ENCODE measurements at places on chromosomes 1 and 21.

- no peak for DNase-seq
Measured at GRCh38 chr1:66383611-66384010, 150.3 kb upstream of the SGIP1 start.

GRCh38 chr1:179105393-179105792 lies 23.5 kb downstream of the TOR3A start:
- DNase-seq: no peak

DNA sequence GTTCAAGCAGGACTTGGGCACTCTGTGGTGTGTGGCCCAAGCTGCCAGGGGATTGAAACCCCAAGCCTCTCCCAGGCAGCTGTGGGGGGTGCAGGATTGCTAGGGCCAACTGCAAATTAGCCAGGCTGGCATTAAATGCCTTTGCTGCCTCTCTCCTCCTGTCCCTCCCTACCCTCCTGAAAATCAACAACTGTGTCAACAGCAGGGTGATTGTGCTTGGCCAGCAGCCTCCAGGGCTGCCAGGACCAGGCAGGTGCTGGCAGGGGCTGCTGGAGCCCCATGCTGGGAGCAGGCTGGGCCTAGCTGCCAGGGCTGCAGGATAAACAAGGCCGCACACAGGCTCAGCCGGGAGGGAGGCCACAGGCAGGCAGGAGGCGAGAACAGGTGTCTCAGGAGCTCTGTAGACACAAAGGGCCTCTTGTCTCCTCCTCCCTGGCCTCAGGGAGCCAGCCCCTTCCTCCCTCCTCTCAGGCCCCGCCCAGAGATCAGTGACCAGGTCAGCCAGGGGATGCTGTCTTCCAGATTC lies 11.4 kb downstream of the SOX13 start:
- no peak for DNase-seq

- no peak for DNase-seq
Measured at GRCh38 chr1:53391296-53391695, 63.4 kb upstream of the LRP8 start.

DNA sequence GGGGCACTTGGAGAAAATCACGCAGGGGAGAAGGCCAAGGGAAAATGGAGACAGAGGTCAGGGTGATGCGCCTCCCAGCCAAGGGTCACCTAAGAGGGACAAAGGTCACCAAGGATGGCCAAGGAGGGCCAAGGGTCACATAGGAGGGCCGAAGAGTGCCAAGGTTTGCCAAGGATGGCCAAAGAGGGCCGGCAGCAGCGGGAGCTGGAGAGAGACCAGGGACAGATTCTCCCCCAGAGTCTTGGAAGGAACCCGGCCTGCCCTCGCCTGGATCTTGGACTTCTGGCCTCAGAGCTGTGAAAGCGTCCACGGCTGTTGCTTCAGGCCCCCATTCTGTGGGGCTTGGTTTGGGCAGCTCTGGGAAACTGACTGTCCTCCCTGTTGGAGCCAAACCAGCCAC lies 25.6 kb upstream of the ARHGEF16 start:
- DNase-seq: no peak

DNA sequence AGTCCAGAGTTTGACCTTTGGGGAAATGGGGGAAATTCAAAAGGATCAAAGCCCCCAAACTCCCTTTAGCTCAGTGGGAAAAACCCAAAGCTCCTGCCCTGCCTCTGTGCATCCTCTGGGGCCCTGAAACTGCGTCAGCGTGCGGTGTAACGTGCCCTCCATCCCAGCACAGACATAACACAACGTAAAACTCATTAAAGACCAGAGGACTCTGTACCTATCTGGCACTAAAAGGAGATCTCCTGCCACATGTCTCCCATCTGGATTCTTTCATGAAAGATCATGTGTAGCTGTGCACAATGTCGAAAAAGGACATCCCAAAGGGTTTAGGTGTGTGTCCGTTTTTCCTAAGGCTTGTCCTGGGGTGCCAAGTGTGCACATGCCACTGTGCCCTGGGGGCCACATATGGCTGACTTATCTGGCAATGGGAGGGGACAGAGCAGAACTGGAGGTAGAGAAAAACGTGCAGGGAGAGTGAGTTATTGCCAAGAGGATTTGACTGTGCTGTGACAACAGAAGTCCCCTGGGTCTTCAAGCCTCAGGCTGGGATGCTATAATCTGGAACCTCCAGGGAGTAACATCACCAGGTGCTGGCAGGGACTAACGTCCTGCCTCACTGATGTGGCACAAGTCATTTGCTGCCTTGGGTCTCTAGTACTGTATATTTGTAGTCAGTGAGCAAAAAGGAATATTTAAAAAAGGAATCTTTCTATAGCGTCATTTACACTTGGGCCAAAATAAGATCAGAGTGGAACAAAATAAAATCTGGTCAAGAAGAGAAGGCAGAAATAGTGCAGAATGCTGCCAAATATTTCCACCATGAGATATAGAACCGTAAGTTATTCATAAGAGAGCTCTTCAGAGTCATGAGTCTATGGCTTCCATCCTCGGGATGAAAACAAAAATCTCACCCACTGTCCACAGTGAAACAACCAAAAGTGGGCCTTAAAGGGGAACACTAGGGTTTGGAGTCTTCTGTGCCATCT lies 52.3 kb downstream of the ITPKB start:
- DNase-seq: no peak

DNA sequence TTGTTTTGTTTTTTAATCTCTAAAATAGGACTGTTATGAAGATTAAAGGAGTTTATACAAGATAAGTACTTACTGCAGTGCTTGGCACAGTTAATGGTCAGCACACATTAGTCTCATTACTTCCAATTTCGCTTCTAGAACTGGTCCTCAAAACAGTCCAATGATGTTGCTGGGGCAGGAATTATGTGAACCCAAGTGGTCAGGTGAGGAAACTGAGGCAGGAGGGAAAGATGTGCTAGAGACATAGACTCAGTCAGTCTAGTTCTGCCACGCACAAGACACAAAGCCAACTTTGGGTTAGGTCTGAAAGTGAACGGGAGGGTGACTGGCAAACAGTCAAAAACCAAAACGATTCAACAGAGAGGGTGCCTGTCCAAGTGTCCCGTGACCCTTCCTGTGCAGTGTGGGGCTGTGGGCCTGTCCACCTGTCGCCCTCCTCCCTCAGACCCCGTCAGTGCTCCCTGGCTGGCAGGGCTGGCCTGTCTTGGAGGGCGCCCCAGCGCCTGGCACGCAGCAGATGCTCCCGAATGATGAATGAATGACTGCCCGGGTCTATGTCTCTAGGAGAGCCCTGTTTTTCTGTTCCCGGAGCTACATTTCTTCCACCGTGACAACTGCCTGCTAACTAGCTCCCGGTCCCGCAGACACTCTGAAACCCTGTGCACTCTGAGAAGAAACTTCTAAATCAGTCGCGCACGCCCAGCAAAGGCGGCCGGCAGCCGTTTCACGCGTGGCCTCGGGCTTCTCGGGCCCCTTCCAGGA lies 2.4 kb downstream of the LRP8 start:
- no peak for DNase-seq

GRCh38 chr1:89356658-89357400 lies 7.0 kb upstream of the GBP6 start:
- DNase-seq: no peak

- no peak for DNase-seq
Measured at GRCh38 chr1:2788506-2789163, 12.9 kb downstream of the TTC34 start.

- DNase-seq: no peak
Measured at GRCh38 chr1:29236712-29237128, 398 bp downstream of the PTPRU start.

DNA sequence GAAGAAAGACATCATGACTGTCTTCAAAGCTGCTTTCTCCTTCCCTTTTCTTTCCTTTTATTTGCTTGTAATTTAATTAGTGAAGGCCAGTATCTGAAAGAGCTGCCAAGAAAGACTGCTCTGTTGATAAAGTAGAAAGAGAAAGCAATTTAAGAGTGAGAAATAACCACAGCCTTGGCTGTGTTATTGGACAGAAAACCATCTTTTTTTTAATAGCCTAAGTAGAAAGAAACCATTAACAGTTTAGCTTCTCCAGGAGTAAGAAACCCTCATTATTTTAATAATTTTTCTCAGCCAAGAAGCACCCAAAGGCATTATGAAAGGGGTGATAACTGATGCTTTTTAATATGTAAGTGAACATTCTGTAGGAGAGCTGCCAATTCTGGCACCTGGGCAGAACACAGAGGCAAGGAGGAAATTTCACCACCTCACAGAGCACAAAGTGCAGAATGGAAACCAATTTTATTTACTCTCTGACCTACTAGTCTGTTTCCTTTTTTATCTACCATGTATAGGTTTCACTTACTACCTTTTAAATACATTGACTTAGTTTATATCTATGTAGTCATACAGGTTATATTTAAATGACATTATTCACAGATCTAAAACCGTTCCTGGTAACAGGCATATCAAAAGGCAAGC lies 703.2 kb downstream of the MRPL39 start:
- no peak for DNase-seq

DNA sequence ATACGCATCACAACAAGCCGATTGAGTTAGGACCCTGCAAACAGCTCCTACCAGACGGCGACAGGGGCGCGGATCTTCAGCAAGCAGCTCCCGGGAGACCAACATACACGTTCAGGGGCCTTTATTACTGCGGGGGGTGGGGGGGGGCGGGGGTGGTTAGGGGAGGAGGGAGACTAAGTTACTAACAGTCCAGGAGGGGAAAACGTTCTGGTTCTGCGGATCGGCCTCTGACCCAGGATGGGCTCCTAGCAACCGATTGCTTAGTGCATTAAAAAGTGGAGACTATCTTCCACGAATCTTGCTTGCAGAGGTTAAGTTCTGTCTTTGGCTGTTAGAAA lies 162.0 kb downstream of the RUNX1 start:
- DNase-seq: no peak

DNA sequence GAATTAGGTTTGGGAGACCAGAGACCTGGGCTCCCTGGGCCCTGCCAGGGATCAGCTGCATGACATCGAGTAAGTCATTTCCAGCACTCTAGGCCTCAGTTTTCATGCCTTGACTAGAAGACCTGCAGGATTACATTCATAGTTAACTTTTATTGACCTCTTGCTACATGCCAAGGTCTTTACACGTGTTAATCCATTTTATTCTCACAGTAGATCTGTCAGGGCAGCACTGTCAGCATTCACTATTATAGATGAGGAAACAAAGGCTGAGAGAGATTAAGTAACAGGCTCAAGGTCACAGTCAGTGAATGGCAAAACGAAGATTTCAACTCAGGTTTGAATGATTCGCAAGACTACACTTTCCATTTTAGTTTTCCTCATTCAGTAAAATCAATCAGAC lies 37.0 kb downstream of the PGM1 start:
- DNase-seq: no peak

GRCh38 chr1:193406901-193407300 lies 220.5 kb upstream of the B3GALT2 start:
- DNase-seq: no peak

- no peak for DNase-seq
Measured at GRCh38 chr1:205301842-205302588, 19.5 kb downstream of the NUAK2 start.
